Thoracic aorta (tissue), 2 donors: ENCODE measurements at places on chromosomes 2 and 18.

- DNase-seq, result no peak
Observed at GRCh38 chr2:105187531-105187930, 54.0 kb upstream of the GPR45 start.

GRCh38 chr2:220855296-220855695 is 716.8 kb downstream of the EPHA4 start:
- no peak for DNase-seq

- no peak for DNase-seq
Observed at GRCh38 chr2:156321243-156321904, 11.1 kb downstream of the NR4A2 start.

- DNase-seq, result no peak
Observed at GRCh38 chr2:70596293-70596692, 42.7 kb upstream of the TGFA start.

DNA sequence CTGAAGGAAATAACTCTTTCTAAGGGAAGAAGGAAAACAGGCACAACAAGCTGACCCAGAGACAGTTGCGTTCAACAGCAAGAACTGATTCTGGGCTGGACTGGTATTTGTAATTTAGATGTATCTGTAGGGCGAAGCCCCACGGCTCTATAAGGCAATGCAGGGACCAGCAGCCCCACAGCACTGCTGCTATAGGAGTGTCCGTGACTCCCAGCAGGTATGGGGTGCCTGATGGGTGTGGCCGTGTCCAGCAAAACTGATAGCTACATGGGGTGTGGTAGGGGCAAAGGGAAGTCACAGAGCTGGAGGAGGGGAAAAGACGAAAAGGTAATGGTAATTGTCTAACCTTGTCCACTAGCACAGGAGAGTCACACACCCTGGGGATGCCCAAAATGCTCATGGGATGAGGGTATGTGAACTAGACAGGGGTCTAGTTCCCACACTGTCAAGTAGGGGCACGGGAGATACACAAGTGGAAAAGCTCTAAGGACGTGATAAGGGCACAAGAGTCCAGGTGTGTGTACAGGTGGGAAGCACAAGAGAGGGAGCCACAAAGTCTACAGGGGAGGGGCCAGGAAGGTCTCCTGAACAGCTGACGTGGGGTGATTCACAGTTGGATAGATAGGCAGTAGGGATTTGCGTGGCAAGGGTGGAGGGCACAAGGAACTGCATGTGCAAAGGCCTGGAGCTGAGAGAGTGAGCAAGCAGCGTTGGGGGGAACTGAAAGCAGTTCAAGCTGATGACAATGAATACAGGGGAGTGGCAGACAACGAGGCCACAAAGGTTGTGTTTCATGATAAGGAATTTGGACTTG is 48.5 kb upstream of the ASPRV1 start:
- no peak for DNase-seq

- DNase-seq, result no peak
Observed at GRCh38 chr18:32867936-32868335, 95.1 kb upstream of the KLHL14 start.

DNA sequence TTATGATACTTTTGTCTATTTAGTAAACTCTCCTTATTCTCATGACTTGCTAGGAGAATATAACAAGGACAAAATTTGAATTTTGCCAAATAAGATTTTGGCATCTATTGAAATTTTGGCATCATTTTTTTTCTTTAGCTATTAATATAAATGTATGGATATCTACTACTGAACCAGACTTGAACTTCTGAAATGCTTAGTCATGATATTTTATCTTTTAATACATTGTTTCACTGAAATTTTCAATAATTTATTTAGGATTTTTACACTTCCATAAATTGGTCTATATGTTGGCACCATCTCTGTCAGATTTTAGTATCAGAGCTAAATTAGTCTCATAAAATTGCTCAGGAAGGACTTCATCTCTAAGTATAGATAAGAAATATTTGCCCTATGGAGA is 149.8 kb downstream of the CYP26B1 start:
- no peak for DNase-seq

- no peak for DNase-seq
Observed at GRCh38 chr18:68703326-68703725, 11.6 kb downstream of the TMX3 start.

DNA sequence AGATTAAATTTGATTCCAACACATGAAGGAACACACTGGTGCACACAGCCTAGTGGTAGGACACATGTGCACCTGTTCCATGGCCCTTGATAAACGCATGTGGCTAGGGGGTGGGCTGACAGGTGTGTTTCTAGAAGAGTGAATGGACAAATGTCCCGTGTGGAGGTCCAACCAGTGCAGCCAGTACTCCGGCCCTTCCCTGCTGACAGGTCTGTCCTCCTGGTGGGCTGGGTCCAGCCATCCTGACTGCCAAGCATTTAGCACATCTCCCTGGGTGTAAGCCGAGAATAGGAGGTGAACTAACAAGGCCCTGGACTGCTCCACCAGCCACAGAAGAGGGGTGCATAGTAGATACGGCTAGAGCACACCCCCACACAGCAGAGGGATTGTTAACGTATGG is 258.7 kb upstream of the RAB6C start:
- no peak for DNase-seq

DNA sequence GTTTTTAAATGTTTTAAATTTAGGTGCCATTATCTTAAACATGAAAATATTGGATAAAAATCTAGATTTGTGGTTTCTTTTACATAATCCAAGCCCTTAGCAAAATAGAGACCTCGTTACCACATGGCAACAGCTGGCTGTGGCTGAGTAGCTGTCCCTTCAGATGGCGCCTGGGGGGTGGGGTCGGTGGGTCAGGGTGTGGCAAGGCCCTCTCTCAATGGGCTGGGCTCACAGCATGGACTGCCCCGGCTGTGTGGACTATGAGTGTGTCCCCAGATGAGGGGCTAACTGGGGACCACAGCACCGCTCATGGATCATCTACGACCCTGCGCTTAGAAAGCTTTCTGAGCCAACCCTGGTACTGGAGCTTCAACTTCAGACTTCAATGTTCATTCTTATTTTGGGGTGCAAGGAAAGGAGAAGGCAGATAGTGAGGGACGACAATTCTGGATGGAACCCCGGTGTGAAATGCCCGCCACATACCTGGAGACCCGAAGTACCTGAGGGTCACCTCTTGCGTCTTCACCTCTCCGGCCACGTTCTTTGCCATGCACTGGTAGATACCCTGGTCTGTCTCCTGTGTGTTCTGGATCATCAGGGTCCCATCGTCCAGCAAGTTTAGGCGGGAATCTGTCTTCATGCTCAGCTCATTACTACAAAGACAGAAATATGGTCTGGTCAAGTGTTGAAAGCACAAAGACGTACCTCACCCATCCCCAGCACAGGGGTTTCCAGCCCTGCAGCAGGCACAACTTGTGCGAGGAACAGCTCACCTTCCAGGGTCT is 71.0 kb downstream of the PXDN start:
- no peak for DNase-seq

DNA sequence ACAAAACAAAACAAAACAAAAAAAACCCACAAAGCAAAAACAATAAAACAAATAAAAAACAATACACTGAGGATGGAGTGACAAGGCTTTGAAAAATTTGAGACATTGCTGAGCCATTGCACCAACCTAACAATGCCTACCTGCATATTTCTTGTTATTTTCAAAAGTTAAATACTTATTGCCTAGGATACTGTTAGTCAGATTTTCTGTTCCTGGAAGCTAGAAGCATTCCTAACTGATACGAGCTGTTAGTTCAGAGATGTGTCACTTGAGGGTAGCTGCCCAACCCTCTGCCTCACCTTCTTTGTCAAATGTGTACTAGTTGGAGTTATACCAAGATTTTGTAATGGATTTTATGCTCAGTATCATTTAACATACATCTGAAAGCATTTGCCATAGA is 187.2 kb downstream of the TXNL1 start:
- no peak for DNase-seq

DNA sequence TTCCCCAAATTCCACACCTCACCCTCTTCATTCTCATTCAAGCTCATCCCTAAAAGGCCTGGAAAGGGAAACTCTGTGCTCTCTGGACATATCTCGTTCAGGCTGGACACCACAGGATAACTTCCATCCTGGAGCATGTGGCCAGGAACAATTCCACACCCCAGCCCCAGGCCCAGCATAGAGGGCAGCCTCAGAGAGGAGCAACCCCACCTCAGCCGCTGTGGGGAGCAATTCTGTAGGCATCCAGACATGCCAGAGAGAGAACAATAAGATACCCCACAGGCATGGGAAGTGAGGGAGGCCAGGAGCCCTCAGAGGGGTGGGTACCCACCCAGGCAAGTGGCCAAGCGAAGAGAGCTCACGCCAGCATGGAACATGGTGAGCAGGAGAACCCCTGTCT is 143.4 kb downstream of the GFPT1 start:
- DNase-seq, result no peak

GRCh38 chr18:35289293-35289692 is 736 bp downstream of the ZSCAN30 start:
- no peak for DNase-seq

GRCh38 chr2:121873864-121874263 is 118.4 kb downstream of the TSN start:
- no peak for DNase-seq

DNA sequence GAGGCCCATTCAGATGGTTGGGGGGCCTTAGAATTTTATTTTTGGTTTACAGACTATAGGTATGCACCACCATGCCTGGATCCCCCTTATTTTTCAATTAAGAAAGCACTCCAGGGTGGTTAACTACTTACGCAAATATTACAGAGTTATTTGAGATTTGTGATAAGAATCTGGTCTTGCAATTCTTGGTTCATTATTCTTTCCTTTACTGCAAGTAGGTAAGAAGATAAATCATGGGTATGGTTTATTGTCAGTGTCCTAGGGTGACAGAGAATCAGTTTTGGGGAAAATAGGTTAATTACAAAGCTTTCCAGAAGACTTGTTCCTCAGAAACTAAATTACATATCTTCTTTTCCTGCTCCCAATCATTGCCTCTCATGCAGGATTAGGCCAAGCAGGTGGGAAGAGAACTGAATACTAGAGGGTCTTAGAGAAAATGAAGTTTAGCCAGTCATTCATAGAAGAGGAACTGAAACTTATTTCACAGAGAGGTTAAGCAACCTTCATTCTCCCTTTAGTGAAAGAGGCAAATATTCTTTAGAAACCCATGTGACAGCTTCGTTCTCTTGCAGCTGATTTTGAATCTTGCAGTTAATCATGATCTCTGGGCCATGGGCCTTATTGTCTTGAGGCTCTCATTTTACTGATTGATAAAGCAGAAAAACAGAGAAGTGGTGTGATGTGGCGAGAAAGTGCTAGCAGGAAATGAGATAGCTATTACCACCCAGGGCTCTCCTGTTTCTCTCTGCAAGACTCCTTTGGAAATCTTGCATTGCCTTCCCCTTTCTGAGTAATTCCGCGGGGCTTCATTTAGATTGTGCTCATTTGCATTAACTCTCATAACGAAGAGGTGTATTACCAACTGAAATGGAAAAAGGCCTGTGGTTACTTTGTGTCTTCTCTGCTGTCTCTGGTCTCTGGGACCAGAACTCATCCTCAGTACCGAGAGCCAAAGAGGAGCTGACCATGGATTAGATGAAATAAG is 44.8 kb upstream of the ARHGAP25 start:
- no peak for DNase-seq

DNA sequence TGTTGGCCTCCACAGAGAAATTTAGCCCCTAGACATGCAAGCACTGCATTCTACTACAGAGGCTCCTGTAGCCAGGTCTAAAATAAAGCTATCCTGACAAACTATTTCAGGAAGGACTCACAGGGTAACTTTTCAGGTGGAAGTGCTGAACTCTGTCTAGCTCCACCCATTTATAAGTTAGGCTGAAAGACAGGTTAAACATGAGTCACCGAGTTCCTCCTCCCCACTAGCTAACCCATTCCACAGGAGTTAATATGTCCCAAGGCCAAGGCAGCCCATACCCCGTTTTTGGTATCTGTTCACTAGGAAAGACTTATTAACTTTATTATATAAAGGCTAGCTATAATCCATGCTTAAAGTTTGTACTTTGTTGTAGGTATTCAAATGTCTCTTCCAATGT is 3.5 kb downstream of the CWC22 start:
- no peak for DNase-seq

GRCh38 chr2:136377423-136378382 is 259.8 kb upstream of the CXCR4 start:
- no peak for DNase-seq

DNA sequence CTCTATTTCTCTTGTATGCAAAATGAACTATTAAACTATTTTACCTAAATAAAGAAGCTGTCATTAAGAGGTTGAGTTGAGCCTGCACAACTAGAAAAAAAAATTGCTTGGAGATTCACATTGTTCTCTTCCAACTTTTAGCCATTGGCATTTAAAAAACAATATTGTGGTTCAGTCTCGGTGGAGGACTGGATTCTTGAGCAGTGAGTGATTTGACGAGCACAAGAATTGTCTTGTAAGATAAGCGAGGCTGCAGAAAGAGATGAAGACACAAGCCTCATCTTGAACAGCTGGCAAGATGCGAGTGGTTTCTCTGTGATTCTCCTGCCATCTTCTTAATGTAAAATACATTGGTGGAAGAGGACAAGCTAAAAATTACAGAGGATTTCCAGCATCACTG is 67.0 kb downstream of the GALR1 start:
- no peak for DNase-seq

GRCh38 chr18:37322492-37323035 is 243.0 kb downstream of the CELF4 start:
- no peak for DNase-seq

- DNase-seq, result no peak
Observed at GRCh38 chr2:221478485-221478863, 93.6 kb downstream of the EPHA4 start.

- DNase-seq, result no peak
Observed at GRCh38 chr2:217222309-217222910, 362.5 kb upstream of the TNP1 start.

DNA sequence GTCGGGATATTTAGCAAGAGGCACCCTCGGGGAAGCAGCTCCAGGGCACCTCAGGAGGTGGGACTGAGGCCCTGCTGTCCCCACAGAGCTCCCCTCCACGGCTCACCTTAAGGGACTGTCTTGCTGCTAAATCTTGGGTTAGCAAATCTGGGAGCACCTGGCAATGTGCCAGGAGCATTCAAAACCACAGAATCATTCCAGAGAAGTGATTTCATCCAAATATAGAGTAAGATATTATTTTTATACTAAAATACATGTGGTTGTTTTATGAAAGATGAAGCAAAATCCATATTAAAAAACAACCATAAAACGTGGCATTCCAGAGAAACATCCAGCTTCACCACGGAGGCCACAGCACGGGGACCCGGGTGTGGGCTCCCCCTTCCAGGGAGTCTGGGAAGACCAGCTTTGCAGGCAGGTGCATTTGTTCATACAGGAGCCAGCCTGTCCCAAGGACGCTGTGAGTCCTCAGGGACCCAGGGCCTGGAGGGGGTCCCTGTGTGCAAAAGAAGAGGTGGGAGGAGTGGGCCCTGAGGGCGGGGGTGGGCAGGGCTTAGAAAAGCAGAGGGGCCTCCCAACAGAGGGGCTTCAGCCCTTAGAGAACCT is 16.3 kb downstream of the HS1BP3 start:
- DNase-seq, result no peak

DNA sequence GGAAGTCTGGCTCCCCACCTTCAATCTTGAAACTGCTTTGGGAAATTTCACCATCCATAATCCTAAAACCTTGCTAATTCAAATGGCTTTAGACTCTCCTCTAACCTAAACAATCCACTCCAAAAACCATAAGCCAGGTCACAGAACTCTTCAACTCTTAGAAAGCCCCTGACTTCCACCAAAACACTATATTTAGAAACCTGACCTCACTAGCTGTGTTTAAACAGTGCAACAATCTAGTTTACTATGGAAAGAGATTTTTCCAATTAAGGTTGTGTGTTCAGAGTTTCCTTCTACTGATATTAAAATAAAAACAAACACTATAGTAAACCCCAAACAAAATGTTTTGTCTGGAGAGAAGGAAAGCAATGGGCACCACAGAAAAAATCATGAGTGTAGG is 308.1 kb downstream of the OSR1 start:
- DNase-seq, result no peak
